ENCODE measurements at places on chromosomes 5 and 9.

GRCh38 chr9:132806723-132807421 lies 71.2 kb downstream of the AK8 start:
- DNase-seq = no peak

DNA sequence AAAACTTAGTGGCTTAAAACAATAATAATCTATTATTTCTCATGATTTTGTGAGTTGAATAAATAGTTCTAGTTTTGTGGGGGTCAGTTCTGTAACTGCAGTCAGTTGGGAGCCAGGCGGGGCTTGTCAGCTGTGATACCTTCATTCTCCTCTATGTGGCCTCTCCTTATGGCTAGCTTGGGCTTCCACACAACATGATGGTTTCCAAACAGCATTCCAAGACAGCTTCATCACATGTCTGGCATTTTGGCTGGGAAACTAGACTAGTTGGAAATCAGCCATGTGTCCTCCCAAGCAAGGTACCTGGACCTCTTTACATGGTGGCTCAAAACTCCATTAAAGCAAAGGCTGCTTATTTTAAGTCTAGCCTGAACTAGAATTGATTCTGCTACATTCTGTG lies 61.4 kb upstream of the RANBP3L start:
- no peak for DNase-seq

DNA sequence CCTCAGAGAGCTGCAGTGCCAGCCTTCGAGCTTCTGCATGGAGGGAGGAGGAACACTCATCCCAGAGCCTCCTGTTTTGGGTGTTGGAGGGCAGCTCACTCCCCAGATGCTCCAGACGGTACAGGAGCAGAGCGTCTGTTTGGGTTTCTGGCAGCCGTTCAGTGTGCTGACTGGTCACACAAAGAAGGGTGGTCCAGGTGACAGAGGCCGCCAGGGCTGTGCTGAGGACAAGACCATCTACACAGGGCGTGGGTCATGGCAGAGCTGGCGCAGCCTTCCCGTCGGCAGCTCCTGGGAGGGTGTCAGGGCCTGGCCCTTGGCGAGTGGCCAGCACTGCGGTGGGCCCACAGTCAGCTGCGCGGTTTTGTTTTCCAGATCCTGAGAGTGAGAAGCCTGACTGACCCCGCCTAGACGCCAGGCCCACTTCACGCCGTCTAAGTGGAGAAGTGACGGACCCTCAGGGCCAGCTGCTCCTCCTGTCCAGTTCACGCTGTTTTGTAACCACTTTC lies 131.4 kb upstream of the FAM120A start:
- DNase-seq = no peak

GRCh38 chr5:179729727-179730126 lies 2.9 kb upstream of the MAML1 start:
- no peak for DNase-seq

DNA sequence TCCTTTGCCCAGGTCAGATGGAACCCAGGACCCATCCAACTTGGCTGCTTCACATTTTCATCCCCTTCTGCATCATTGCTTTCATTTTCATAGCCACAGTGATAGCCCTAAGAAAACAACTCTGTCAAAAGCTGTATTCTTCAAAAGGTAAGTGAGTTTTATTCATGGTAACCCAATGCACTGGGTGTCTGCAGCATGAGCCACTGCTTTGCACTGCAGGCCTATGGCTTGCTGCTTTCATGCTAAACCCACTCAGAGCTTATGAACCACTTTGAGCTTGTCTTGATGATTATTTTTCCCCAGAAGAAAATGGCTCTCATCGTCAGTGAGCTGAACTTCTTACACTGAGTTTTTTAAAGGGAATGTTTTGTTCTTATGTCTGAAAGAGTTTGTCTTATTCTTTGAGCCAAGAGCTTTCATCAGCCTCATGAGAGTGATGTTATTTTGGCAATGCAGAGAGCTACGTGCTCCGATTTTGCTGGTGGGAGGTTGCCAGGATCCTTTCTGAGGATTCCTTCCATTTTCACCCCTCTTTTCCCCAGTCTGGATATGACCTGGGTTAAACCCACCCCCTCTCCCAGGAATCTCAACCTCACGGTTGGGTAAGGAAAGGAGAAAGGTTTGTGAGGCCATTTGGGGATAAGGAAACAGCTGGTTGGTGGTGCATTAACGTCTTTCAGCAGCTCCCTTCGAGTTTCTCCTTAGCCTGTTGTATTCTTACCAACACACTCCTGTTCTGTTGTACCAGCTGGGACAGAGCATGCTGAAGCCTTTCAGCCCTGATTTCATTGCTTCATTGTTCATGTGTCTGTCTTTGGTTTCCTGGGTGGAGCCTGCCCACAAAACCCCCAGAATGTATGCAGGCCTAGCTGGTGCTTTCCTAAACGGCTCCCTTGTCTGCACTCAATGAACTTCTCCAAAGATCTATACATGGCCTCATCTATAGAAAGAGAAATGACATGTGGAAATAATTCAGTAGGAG lies 47.6 kb downstream of the PDCD1LG2 start:
- DNase-seq = no peak

GRCh38 chr9:113963017-113963620 lies 87.0 kb downstream of the ZNF618 start:
- DNase-seq = peak; percentile 15

GRCh38 chr5:125274211-125274610 lies 527.8 kb upstream of the ZNF608 start:
- no peak for DNase-seq

- no peak for DNase-seq
These were observed 33.9 kb downstream of the DOCK2 start for GRCh38 chr5:169670769-169671525.

DNA sequence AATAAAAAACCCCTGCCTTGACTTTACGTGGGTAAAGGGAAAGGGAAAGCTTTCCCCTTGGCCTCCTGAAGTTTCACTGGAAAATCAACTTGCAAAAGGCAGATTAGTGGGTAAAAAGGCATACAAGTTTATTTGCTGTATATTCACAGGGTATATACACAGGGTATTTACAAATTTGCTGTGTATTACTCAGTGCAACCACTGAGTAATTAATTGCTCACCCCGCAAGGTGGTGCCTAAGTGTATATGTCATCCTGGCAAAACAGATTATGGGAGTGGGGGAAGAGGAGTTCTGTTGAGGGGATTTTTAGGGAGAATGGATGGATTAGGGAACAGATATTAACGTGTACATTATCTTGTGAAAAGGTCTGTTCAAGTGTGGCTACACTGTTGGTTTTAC lies 7.1 kb upstream of the RARS1 start:
- no peak for DNase-seq

- DNase-seq = no peak
These were observed 48.7 kb downstream of the PCSK1 start for GRCh38 chr5:96384353-96384752.

DNA sequence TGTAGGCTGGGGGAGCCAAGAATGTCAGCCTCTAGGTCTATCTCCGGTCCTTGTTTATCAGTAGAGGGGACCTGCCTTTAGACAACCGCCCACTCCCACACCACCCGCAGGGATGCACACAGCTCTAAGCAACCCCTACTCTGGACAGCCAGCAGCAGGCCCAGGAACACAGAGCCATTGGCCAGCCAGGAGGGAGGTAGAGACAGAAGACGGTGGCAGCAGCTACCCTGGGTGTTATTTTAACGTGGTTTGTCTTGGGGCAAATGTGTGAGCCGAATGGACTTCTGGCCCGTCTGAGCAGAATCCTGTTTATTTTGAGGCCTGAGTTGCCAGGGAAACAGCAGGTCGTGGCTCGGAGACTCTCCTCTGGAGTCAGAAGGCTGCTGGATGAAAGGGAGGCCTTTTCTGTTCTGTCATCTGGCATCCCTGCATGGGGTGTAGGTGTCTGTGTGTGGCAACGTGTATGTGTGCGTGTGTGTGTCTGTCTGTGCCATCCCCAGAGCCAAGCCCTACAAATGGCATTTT lies 382 bp upstream of the FGF1 start:
- DNase-seq = no peak

DNA sequence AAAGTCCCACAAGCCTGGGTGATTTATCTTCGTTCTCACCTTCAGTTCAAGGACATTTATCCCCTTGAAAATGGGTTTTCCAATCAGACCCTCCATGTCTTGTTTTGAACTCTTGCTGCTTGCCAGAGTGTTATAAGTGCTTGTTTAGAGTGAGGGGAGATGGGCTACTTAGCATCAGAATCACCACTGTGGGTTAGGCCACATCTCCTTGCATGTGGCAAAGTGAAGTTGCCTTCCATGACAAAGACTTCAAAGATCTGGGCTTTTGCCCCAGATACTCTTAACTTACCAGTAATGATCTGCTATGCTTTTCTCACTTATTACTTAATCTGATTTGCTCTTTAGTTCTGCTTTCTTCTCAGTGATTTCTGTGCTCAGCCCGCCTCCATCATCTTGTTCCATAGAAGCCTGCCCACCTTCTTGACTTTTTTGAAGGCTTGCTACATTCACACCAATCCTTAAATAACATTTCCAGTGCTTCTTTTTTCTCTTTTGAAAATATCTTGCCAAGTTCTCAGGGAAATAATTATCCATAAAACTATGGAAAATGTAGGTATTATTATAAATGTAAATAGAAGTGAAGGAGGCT lies 39.0 kb downstream of the GPR21 start:
- DNase-seq = no peak

DNA sequence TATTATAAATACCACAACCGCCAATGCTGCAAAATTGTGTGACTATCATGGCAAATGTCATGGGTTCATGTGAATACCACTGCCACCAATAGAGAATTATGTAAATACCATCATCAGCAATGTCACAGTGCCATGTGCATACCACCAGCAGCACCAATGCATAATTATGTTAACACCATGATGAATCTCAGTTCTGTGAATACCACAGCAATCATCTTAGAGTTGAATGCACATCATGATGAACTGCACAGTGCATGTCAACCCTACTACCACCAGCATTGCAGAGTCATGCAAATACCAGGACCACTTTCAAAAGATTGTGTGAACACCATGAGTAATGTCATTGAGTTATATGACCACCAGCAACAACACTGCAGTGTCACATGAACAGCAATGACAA lies 63.2 kb downstream of the SHC3 start:
- no peak for DNase-seq

GRCh38 chr9:122325124-122325523 lies 45.7 kb upstream of the PTGS1 start:
- DNase-seq = no peak

DNA sequence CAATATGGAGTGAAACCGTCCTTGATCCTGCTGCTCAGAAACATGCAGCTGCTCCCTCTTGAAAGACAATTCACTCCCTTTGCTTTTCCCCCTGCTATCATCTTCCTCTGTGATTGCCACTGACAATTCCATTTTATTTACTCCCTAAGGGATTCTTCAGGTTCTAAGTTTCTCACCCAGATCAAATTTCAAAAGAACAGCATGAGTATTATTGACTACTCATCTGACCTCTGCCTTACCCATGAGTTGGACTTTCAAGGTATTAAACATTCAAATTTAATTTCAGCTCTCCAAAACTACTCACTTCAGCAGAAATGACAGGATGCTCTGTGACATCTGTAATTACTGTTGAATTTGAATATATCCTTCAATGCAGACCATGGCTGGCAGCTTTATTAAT lies 236.5 kb upstream of the HAPLN1 start:
- DNase-seq = no peak

GRCh38 chr9:112043423-112043822 lies 131.7 kb downstream of the SUSD1 start:
- DNase-seq = no peak

- no peak for DNase-seq
These were observed 82.3 kb downstream of the PTCD2 start for GRCh38 chr5:72402381-72402890.

DNA sequence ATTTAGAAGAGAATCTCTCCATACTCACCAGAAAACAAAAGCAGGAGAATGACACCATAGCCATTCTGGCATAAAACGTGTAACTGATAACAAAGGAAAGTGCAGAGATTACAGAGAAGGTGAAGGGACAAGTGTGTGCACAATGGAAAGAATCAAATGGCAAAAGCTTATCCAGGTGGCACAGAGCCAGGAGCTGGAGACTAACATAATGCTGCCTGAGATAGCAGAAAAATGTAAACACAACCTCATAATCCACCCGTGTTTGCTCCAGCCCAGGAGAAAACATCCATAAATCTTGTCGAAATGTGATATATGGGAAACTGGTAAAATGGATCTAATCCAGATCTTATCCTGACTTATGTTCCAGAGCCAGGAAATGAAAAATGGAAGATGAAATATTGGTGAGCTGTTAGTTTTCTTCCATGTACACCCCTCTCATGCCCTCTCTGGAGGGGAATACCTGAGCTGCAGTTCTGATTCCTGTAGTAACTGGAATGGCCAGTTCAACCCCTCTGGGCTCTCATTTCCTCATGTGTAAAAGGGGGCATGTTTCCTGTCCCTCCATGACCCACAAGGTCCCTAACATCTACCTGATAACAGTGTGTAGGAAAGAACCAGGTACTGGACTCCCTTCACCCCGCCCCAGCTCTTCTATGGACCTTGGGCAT lies 212.3 kb upstream of the DAPK1 start:
- DNase-seq = no peak

GRCh38 chr5:72996632-72997031 lies 40.8 kb downstream of the FCHO2 start:
- DNase-seq = no peak

DNA sequence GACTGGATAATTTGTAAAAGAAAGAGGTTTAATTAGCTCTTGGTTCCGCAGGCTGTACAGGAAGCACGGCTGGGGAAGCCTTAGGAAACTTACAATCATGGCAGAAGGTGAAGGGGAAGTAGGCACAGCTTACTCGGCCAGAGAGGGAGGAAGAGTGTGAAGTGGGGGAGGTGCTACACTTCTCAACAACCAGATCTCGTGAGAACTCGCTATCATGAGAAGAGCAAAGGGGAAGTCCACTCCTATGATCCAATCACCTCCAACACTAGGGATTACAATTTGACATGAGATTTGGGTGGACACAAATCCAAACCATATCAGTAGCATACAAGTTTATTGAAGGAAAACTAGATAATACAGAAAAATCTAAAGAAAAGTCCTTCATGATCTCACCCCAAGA lies 39.9 kb downstream of the NEURL1B start:
- no peak for DNase-seq

- DNase-seq = no peak
These were observed 34.0 kb downstream of the GLRX start for GRCh38 chr5:95788493-95788892.

DNA sequence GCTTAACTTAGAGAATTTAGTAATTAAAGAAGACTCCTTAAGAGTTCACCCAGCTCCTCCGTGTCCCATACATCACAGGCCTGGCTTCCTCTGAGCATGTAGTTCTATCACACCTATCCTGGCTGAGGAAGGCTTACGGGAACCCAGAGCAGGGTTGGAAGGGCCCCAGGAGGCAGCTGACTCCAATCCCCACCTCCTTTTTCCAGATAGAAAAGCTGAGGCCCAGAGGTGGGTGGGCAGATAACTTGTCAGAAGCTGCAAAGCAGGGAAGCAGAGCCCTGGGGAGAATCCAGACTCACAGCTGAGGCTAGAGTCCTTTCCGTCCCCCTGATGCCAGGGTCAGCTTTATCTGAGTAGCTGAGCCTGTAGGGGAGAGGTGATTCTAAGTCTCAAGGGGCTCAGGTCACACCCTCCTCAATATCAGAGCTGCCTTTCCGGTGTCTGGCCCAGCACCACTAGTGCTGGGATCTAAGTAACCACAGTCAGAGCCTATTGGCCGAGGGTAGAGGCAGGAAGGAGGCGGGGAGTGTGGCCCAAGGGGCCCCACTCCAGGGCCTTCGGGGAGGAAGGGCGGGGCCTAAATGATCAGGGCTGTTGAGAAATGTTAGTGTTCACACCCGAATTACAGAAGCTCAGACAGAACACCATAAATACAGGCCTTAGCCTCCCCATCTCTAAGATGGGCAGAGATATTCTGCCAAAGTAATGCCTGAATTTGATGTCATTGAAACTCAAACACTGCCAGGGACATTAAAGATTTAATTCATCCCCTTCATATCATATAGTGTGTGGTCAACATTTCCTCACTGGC lies 9.9 kb downstream of the CCDC69 start:
- peak; percentile 62 for DNase-seq
